Naive thymus-derived CD4-positive, alpha-beta T cell (primary cell): ENCODE measurements at places on chromosomes 7 and 10. TPM values are rescaled to one million over a fixed set of nuclear protein-coding genes. Genes with fewer than 3 reads are reported as not detected.

Gene LOXL4
- not detected for polyA plus RNA-seq

DNA sequence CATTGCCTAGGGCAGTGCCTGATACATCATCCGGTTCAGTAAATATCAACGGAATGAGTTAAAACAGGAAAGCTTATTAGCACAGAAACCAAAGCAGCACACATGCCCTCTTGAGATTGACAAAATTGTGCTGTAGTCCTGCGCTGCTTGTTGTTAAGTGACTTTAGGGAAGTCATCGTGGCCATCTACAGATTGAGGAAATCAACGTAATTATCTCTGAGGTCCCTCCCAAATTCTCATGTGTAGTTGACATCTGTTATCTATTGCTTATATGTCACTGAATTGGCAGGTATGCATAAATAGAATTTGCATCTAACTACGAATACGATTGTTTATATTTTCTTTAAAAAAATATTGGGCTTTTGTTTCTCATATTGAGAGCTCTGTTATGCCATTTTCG, 3.5 kb upstream of the GNB2 start:
- no peaks in the 10 kb centered on the region for H3K36me3 ChIP-seq
- H3K4me3 ChIP-seq, result no peak overlapping the region
- no peaks in the 10 kb centered on the region for H3K4me1 ChIP-seq
- DNase-seq, result no peak

- no peaks in the 10 kb centered on the region for H3K36me3 ChIP-seq
- no peaks in the 10 kb centered on the region for H3K4me1 ChIP-seq
- no peak overlapping the region for H3K4me3 ChIP-seq
Measured at GRCh38 chr10:50452603-50453002, 171.2 kb downstream of the SGMS1 start.

DNA sequence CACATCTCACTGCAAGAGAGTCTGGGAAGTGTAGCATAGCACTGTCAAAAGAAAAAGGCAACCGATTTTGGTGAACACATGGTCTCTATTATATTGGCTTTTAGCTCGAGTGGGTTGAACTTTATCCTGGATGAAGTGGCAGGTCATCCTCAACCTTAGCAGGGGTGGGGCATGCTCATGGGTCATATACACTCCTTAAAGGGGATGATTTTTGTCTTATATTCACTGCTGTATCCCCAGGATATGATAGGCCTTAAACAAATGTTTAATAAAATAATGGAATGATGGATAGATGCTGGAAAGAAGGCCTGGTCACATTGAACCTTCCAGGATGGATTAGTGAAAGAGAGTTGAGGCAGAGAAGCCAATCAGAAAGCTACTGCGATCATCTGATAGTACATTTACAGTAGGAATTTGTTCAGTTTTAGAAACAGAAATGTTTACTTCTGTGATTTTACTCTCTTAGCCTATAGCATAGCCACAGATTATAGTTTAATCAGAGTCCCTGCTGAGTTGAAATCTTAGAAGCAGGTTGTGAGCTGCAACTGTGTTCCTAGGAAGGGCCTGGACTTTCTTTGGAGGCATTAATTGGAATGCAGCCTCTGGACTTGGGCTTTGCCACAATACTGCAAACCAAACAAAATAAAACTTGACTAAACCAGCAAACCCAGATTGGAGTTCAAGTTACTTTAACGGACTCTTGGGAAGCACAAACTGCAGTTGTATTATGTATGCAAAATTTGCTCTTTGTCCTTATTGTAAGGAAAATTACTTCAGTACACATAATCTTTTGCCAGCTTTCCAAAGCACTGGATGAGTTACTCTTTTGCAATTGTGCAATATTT, 138.3 kb downstream of the BMPER start:
- H3K27me3 ChIP-seq, result no peaks in the 10 kb centered on the region

DNA sequence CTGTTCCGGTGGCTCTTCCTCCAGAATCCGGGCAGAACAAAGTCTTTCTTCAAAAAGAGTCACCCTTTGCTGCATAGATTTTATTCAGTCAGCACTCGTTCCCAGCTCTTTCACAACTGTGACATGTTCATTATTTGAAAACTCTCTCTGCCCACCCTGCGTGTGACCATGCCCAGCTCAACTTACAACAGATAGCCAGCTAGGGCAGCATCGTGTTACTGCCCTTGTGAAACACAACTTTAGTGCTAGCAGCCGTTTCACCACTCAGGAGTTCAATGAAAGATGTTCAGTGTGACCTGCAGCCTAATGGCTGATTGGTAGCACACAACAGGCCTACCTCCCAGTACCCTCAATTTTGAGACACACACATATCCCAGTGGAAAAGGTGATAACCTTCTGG, 57.9 kb downstream of the ZNF438 start:
- no peak for DNase-seq
- no peaks in the 10 kb centered on the region for H3K4me1 ChIP-seq
- H3K4me3 ChIP-seq, result no peak overlapping the region
- H3K27ac ChIP-seq, result no peak overlapping the region
